ENCODE measurements at places on chromosomes 4 and X.
A peak's percentile ranks its signal among the peaks of the same experiment; 100 is the strongest.

DNA sequence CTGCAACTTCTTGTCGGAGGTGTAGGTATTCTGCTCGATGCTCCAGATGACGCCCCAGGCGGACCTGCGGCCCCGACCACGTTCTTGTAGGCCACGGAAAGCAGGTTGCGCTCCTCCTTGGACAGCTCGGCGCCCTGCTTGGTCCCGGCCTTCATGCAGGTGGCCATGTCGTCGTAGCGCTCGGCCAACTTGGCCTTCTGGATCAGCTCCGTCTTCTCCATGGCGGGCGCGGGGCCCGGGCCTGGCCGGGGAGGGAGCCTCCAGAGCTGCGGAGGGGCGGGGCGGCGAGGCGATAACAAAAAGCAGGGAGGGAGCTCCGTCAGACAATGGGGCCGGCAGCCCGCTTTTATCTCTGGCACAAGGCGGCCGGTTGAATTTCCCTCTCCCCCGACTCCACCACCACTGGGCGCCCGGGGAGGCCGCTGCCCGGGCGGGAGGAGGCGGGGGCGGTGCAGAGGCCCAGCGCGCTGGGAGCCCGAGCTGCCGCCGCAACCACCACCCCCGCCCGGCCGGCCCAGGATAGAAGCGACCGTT is 28.3 kb upstream of the DRP2 start:
- no peak for DNase-seq

- no peak for DNase-seq
Observed at GRCh38 chr4:142291299-142292050, 554.6 kb downstream of the INPP4B start.

DNA sequence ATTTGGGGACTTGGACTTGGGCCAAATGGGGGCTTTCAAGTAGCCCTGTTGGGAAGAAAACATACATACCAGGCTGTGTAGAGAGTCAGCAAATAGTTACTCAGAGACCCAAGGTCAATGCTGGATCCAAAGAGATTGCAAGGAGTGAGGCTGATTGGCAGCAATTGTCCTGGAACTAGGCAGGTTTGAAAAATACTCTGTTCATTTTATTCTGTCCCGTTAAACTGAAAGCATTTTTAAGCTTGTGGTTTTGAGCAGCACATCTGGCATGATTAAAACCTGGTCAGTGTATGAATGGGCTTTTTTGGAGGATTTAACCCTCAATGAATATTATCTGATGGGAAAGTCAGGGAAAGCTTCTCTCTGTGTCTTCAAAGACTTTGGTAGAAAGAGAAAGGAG is 294.3 kb upstream of the BOD1L1 start:
- DNase-seq, result no peak

GRCh38 chr4:2688697-2689096 is 67.4 kb downstream of the TNIP2 start:
- no peak for DNase-seq

GRCh38 chrX:150411656-150412055 is 48.5 kb downstream of the MAMLD1 start:
- no peak for DNase-seq

GRCh38 chrX:18682979-18683387 is 11.1 kb upstream of the RS1 start:
- no peak for DNase-seq

DNA sequence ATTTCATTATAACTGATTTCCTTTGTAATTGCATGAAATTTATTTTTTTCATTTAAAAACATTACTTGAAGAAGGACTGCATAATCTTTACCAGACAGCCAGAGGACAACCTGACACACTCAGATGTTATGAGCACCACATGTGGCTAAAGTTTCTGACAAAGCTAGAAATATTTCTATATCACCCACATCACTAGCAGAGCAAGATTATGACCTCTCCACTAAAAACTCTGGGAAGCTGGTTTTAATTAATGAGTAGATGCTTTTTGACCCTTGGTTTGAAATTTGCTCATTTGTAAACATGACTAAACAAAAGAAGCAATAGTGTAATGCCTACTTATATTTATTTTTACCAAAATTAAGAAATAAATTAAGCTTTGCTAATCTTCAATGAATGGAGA is 661.5 kb upstream of the EPHA5 start:
- DNase-seq, result no peak

DNA sequence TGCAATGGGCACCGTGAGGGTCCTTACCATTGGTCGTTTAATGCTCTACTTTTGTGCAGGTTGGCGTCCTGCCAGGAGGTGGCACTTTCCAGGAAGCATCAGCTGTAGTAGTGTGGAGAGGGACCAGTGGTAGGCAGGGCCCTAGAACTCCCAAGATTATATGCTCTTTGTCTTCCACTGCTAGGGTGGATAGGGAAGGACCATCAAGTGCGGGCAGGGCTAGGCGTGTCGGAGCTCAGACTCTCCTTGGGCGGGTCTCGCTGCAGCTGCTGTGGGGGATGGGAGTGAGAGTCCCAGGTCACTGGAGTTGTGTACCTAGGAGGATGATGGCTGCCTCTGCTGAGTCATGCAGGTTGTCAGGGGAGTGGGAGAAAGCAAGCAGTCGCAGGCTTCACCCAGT is 134.7 kb downstream of the KLF8 start:
- no peak for DNase-seq

DNA sequence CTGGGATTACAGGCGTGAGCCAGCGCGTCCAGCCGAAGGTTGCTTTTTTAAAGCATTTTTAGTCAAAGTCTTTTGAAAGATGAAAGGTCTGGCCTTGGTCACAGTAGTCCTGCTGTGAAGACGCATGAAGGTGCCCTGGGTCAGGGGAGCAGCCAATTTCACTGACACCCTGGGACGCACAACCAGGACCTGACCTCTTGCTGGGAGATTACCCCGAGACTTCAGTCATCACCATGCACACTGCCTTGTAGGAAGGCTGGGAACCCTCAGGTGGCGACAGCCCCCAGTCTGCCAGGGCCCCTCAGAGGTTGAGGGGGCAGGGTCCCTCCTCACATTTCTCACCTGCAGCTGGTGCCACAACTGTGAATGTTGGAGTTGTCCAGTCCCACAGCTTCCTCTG is 53.2 kb downstream of the CPLX1 start:
- DNase-seq, result no peak

- no peak for DNase-seq
Observed at GRCh38 chrX:123422875-123423274, 238.8 kb downstream of the GRIA3 start.

GRCh38 chrX:85897362-85898126 is 149.8 kb downstream of the CHM start:
- DNase-seq, result no peak

DNA sequence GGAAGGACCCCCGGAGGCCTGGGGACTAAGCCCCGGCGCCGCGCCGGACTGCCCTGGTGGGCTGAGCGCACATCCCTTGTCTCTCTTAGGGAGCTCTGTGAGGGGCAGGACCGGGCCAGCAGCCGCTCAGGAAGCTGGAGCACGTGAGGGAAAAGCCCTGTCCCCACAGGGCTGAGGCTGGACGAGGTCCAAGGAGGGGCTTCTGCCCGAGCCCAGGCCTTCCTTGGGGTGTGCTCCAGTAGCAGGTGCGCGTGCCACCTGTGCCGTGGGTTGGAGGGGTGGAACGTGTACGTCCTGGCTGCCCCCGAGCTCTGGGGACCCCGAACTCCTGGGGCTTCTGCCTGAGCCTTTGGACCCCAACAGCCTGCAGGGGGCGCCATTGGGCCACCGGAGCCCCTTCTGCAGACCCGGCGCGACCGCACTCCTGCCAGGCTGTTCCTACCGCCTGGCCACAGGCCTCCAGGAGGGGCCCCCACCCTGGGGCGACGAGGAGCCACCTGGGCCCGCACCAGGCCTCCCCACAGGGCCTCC is 27.2 kb downstream of the TACC3 start:
- DNase-seq, result peak; percentile 90

- DNase-seq, result no peak
Observed at GRCh38 chr4:90219822-90220221, 92.6 kb downstream of the CCSER1 start.

- DNase-seq, result no peak
Observed at GRCh38 chrX:124211312-124211942, 121.0 kb upstream of the TEX13D start.

DNA sequence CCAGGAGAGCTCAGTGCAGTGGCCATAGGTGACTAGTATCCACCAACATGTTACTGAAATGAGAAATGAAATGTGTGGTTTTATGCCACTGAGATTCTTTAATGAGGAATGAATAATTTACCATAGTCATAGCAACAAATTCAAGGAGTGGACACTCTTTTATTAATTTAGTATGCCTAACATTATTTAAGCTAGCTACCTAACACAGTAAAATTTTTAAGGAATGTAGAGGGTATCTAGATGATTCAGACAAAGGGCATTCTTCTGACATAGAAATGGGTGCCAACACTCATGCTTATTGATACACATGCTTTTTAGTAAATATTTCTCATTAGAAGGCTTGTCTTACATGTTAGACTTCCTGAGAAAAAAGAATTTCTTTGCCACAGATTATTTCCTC is 33.3 kb upstream of the SULT1B1 start:
- DNase-seq, result no peak

DNA sequence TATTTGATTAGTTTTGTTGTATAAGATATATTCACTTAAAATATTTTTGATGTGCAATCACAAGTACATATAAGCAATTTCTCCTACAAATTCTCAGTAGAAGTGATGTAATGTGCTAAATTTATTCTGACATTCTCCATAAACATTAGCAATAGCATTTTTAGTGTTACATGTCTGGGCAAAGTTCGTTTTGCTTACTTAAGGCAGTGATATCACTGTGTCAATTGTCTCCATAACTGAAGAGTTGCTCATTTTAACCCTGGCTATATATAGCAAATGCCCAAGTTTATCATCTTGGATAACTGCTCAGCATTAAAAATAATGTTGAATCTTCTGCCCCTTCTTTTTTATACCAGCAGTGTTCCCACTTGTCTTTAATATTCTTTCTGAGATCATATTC is 340.0 kb upstream of the NDST4 start:
- DNase-seq, result no peak

GRCh38 chr4:10063544-10064300 is 42.4 kb upstream of the SLC2A9 start:
- no peak for DNase-seq

DNA sequence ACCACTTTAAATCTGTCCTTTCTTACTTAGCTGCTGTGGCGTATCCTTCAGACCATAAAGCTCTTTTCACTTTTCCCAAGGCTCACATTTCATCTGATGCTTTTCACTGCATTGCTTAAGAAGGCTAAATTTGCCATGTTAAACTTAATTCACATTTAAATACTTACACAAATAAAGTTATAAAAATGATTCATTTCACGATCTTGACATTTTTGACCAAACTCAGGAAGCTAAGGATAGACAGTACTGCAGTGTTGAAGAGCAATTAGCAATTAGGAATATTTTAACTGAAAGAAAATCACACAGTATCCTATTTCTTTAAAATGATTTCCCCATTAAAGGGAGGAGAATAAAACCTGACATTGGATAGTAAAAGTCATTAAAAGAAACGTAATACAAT is 1038.6 kb downstream of the STPG2 start:
- no peak for DNase-seq

- no peak for DNase-seq
Observed at GRCh38 chr4:113043591-113043990, 5.9 kb upstream of the ANK2 start.

DNA sequence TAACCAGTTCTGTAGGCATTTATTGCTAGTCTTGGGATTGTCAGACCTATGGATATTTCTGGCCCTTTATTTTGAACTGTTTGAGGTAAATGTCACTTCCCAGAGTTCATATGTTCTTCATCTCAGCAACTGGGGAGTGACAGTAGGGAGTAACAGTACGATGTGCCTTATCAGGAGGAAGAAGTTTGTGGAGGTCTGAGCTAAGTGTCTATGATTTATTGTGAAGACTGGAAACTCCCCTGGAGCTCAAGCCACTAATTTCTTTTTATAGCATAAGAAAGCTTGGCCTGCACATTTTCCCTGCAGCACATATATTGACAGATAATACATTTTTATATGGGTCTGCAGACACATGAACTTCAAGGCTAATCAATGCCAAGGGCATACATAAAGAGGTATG is 383.8 kb downstream of the GRXCR1 start:
- no peak for DNase-seq

GRCh38 chrX:51496501-51497291 is at the start of gene NUDT11:
TSS of gene NUDT11 (minus strand) at chrX:51496592. CDS start at chrX:51496444, 148 bp downstream.
- DNase-seq, result peak; percentile 68

GRCh38 chr4:45033676-45034419 is 307.5 kb upstream of the GNPDA2 start:
- no peak for DNase-seq

DNA sequence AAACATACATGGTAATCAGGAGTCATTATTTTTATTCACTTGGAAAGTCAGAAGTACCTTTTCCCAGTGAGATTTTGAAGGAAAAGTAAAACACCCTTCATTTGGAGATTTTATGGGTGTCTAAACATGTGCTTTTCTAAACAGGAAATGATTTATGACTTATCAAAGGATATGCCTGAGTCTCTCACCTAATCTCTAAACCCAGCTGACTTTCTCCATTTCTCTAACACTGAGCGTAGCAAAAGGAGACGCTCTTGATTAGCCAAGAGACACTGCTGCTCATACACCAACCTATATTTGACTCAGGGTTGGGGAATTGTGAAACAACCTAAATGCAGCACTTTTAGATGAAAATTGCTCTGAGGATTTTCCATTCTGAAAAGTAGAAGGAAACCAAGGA is 468.5 kb upstream of the FTHL17 start:
- DNase-seq, result no peak

DNA sequence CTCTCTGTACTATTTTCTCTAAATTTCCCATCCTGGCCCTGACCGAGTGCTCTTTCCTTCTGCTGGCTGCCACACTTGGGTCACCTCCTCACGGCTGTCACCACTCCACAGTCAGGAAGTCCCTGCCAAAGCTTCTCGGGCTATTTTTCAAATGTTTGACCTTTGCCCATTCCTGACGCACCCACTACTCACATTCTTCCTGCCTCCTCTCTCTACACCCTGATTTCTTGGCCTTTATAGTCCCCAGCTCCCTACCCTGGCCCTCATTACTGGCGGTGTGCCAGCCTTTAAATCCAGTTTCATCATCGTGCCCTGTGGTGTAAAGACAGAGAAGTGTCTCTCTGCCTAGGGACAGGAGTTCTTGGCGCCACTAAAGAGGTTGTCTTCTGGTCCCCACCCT is 46.4 kb upstream of the GATB start:
- no peak for DNase-seq

DNA sequence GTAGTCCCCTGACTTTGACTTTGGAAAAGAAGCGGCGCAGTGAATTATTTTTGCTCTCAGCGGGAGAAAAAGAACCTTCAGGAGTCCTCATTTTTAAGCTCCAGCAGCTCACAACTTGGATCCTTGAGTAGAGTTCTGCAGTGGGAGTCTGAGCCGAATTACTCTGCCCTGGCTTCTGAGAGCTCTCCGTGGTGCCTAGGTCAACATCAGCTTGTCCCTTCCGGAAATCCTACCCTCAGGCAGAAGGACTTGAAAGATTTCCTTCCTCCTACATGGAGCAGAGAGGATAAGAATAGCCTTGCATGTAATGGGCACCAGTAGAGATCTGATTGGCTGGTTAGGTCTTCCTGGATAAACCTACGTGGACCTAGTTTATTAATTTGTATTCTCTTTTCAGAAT is 549.7 kb upstream of the TENM3 start:
- DNase-seq, result no peak

- no peak for DNase-seq
Observed at GRCh38 chr4:76962406-76963130, 13.0 kb downstream of the SEPTIN11 start.

Measured in activated CD4-positive, alpha-beta T cell treated with anti-CD3 and anti-CD28 coated beads, Interleukin-2, amount 50 U/mL, for 48 hours (primary cell).